ENCODE measurements at places on chromosomes 1 and 21.

DNA sequence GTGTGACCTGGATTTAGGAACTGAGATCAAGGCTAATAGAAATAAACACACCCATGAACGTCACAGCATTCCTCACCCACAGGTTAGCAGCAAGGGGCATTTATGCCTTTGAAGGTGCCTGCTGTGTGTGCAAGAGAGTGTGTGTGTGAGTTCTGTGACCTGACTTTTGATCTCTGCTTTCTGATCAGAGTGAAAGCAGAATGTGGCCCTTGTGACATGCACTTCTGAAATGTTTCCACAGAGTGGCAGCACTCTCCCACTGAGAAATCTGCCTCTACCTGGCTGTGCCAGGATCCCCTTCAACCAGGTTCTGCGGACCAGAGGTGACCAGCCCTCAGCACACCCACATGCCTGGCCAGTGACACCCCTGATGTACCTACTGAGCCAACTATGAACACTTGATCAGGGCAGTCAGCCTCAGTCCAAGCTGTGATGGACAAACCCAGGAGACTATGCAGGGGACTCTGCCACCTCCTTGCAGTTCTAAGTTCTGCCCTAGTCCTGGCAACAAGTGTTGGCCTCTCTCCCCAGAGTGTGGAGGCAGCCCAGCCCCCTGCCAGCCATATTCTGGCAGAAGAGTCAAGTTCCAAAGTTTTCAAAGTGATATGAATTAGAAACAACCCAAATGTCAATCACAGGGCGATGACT is 41.0 kb downstream of the RXRG start:
- DNase-seq, result peak; percentile 37

- no peak for DNase-seq
Measured at GRCh38 chr1:156627313-156627880, 8.2 kb downstream of the HAPLN2 start.

DNA sequence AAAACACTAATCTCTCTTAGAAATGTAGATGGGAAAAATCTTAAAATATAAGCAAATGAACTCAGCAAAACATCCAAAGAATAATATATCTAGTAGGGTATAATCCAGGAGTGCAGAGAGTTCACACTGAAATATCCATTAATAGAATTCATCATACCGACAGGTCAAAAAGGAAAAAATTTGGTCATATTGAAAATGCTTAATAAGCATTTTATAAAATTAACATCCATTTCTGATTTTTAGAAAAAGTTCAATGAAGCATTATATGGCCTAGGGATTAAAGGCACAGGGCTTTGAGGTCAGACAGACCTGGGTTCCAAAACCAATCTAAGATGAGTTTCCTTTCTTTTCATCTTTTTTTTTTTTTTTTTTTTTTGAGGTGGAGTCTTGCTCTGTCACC is 16.4 kb downstream of the EPHA10 start:
- no peak for DNase-seq

- no peak for DNase-seq
Measured at GRCh38 chr21:32137266-32137665, 141.6 kb downstream of the MIS18A start.

DNA sequence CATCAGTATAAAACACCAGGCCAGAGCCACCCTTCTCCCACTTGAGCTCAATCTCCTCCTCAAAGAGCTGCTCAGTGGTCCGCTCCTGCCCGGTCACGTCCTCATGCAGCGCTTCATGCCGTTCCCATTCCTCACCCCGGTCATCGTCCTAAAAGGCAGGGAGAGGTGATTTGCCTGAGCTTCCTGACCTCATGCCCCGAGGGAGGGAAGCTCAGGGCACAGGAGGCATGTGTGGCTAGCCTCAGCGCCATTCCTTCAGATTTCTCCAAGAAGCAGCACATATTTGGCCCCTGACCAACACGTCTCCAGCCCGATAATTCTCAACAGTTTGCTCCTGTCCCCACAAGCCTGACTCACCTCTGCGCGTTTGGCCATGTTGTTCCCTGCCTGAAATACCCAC is 4.2 kb upstream of the GPN2 start:
- DNase-seq, result no peak

Data from activated naive CD8-positive, alpha-beta T cell treated with anti-CD3 and anti-CD28 coated beads, Interleukin-2, amount 10 ng/mL, durations not matched to agents 7 days and 5 days (primary cell).